ENCODE measurements at places on chromosomes 1 and 21.

GRCh38 chr1:962381-963300 is 2.3 kb downstream of the KLHL17 start:
- no peak for DNase-seq

DNA sequence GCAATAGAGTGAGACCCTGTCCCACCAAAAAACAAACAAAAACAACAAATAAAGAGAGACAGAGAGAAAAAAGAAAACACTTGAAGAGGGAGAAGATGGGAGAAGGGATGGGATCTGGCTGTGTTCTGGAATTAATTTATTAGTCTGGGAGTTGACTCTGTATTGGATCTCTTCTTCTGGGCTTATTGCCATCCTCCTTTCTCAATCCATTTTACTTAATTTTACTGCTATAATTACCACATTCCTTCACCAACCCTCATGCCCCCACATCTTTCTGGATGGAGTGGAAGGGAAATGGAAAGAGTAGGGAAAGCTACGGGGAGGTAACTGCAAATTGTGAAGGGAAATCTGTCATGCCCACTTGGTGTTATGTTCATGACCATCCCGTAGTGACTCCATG is 42.9 kb downstream of the FMN2 start:
- DNase-seq = no peak

DNA sequence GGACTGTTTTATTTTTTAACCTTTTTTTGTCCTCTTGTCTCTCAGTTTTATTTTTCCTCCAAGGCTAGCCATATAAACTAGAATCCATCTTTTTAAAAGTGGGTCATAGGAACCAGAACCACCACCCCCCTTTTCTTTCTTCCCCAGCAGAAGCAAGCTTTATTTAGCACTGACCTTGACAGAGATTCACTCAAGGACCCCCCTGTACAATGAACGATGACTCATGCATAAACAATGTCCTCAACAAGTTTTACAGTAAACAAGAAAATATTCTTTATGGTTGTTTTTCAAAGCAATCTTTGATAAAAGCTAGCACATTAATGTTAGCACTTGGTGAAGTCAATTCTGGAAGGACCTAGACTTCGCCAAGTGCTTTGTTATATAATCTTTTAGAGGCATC is 14.1 kb downstream of the PKN2 start:
- DNase-seq = no peak

GRCh38 chr1:5390504-5390903 is 601.7 kb downstream of the NPHP4 start:
- no peak for DNase-seq

DNA sequence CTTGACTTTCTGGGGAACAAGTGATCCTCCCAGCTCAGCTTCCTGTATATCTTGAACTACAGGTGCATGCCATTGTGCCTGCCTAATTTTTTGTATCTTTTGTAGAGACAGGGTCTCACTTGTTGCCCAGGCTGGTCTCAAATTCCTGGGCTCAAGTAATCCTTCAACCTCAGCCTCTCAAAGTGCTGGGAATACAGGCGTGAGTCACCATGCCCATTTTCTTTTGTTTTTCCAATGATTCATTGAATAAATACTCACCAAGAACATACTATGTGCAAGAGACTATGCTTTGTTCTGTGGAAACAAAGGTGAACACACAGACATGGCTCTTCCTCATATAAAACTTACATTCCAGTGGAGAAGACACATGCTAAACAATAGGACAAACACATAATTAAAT is 407.8 kb upstream of the DAB1 start:
- DNase-seq = no peak

- DNase-seq = no peak
Measured at GRCh38 chr1:1397839-1398523, 1.2 kb downstream of the CCNL2 start.

DNA sequence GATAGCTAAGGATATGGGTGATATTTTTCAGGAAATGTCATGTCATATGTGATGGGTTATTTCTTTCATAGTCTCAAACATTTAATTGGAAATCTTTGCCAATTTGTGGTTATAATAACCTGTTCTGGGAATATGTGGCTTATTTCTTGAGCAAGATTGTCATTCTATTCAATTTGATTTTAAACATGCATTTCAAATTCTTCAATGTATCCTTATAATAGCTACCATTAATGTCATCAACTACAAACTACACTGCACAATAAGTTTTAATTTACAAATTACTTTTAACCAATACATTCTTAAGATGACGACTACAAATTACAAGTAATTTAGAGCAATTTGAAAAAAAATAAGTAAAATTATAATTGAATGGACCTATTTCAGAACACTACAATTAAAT is 164.9 kb downstream of the BRINP3 start:
- DNase-seq = no peak

DNA sequence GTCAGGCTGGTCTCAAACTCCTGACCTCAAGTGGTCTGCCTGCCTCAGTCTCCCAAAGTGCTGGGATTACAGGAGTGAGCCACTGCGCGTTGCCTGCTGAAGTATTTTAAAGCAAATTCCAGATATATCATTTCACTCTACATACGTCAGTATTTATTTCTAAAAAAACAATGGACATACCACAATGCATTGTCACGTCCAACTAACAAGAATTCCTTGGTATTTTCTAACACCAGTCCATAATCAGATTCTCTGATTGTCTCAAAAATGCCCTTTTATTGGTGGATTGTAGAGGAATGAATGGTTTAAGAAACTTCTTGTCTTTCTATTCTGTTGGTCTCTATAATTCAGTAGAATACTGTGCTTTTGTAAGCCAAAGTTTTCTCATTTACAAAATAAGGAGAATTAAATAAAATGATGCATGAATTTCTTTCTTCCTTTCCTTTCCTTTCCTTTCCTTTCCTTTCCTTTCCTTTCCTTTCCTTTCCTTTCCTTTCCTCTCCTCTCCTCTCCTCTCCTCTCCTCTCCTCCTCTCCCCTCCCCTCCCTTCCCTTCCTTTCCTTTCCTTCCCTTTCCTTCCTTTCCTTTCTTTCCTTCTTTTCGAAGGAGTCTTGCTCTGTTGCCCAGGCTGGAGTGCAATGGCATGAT is 55.8 kb downstream of the VPS13D start:
- DNase-seq = no peak

- no peak for DNase-seq
Measured at GRCh38 chr1:15023205-15023604, 130.3 kb upstream of the TMEM51 start.

DNA sequence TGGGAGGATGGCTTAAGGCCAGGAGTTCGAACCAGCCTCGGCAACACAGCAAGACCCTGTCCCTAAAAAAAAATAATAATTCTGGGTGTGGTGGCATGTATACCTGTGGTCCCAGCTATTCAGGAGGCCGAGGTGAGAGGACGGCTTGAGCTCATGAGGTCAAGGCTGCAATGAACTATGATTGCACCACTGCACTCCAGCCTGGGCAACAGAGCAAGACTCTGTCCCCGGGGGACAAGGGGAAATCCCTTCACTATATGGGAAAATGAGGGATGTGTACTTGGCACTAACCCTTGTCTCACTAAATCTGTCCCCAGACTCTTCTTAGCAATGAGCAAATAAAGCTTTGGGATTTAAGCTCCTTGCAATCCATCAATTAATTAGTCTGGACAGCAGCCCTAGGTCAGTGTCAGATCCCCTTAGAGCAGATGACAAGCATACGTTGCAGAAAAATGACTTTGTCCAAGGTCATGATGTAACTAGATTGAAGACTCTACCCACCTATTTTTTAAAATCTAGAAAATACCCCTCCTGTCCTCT is 9.4 kb downstream of the KDM5B start:
- DNase-seq = no peak

- no peak for DNase-seq
Measured at GRCh38 chr1:24276791-24277190, 42.4 kb upstream of the GRHL3 start.

DNA sequence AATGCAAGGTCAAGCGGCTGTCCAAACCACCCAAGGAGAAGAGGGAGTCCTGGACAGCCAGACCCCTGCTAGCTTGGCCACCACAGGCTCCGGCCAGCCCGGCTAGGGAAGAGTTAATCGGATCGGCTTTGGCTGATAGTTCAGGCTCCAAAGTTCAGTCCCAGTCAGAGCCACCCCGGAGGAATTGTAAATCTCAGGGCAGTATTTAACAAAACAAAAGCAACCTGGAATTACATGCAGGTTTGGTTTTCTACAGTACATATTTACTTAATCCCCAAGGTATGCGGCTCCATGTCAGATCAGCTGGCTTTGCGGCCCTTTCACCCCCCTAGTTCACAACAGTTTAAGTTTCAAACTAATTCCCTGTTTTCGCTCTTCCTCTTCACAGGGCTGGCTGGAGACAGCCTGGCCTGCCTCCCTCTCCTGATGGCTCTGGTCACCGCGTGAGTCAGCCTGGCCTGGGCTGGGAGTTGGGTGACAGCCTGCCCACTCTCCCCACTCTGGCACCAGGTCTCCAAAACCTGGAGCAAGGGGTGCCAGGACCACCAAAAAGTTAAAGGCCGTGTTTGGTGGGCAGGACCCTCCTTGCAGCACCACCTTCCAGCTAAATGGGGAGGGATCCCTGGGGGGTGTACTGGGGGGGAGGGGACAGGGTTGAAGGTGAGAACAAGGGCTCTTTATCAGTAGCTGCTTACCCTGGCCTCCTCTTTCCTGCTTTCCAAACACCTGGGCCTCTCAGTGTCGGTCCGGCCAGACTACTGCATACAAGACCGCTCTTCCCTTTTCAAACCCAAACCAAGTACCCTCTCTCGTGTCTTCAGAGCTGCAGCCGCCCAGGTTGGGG is 1.9 kb downstream of the DHRS3 start:
- no peak for DNase-seq

DNA sequence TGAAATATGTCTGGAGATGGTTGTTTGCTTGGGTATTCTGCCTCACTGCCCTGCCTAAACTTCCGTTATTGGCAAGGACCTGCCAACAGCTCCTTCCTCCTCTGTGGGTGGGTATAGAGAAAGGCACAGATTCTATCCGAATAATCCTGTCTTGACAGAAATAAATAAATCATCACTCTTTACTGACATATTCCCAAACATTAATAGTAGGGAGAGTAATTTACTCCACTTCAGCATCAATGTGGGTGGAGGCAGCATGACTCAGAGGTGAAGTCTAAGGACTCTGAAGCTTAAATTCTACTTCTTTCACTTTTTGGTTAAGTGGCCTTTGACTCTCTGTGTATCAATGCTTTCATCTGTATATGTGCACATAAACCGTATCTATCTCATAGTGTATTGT is 2.9 kb downstream of the CD84 start:
- no peak for DNase-seq

DNA sequence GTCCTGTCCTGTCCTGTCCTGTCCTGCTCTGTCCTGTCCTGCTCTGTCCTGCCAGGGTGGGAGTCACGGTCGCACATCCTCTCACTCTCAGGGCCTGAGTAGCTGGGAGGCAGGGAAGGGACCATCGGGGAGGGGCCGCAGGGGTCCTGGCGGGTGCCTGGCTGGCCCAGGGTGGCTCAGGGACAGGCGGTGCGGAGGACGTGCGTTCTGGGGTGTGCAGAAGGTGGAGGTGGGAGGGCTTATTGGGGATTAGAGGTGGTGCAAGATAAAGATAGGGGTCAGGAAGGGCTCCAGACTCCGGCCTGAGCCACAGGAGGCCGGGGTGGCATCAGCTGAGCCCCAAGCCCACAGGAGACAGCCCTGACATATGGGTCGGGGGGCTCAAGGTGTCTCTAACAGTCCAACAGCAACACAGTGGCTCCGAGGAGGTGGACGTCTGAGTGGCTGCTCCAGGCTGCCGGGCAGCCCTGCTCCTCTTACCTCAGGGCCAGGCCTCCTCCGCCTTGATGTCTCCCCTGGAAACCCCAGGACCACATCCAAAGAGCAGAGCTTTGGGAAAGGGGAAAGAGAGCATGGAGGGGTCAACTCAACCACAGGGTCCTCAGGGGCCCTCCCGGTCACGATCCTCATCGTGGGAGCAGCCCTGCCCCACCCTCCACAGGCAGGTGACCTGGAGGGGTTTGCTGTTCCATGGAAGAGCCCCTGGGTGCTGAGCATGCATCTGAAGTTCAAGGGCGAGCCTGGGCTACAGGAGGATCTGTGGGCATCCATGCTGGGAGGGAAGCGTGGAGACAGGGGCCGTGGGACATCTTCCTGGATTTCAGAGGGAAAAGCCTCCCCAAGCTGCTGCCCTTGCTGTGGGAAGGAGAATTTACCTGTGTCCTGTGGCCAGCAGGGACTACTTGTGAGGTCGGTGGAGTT is 39.6 kb upstream of the ADARB1 start:
- no peak for DNase-seq

DNA sequence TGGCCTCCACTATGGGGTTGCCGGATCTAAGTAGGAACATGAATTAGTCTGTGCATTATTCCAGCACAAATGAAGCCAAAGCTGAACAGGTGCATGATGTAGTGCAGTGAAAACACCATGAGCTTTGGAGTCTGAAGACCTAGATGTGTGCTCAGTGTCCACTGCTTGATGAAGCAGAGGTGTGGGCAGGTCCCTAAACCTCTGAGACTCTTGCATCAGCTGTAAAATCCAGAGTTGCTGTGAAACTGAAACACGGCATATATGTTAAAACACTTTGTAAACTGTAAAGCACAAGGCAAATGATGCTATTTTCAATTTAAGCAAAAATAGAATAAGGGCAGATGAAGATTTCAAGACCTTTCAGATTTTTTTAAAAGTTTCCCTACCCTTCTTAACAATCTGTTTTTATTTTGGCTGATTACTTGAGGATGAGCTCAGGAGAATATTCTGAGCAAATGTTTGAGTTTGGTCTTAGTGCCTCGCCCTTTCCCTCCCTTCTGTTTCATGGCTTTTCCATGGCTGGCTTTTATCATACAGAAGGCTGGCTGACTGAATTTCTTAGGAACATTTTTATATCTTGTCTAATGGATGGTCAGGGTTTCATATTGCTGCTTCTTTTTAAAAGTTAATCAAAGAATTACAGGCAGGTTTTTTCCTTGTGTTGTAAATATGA is 221.8 kb downstream of the NTNG1 start:
- DNase-seq = no peak

GRCh38 chr1:44345187-44345775 is 9.8 kb downstream of the ERI3 start:
- no peak for DNase-seq

DNA sequence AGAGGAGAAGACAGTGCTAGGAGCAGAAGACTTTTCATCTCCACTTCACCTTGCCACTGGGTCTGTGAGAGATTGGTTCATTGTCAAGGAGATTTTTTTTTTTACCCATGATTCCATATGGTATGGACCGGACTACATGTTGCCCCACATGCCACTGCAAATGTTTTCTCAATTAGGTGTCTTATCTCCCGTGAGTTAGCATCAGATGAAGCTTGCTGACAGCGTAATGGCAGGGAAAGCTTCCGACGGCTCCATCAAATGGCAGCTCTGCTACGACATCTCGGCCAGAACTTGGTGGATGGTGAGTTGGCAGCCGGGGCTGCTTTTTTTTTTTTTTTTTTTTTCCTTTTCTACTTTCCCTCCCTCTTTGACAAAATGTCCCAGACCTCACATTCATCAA is 217.2 kb upstream of the NFIA start:
- no peak for DNase-seq

GRCh38 chr1:93678491-93678890 is 3.1 kb downstream of the BCAR3 start:
- DNase-seq = no peak

DNA sequence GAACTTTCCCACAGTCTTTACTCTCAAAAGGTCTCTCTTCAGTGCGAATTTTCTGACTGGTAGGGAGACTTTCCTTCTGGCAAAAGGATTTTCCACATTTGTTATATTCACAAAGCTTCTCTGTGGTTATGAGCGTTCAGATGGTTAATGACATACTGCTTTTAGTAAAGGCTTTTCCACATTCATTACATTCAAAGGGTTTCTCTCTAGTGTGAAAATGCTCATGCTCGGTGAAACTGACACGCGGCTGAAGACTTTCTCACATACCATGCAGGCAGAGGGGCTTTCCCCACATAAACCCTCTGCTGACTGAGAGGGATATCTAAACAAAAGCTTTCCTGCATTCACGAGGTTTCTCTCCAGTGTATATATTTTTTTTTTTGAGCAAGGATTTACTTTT is 9.9 kb upstream of the KLF18 start:
- no peak for DNase-seq
